ENCODE measurements at places on chromosomes 3 and 15. TPM values are rescaled to one million over a fixed set of nuclear protein-coding genes. Genes with fewer than 3 reads are reported as not detected.

GRCh38 chr3:120780977-120781376 is 38.4 kb downstream of the GTF2E1 start:
- peak; percentile 3 for DNase-seq

SPTBN5 gene
- 3.0 TPM for total RNA-seq

SLC12A1 gene
- total RNA-seq = not detected

RHCG gene
- 0.52 TPM for total RNA-seq

TCF12 gene
- total RNA-seq = 49.4 TPM

GRCh38 chr3:160130071-160130470 is 95.2 kb upstream of the C3orf80 start:
- no peak for DNase-seq

PLS1 gene
- total RNA-seq = 21.8 TPM

PLSCR1 gene
- total RNA-seq = 64.9 TPM

MASP1 gene
- total RNA-seq = not detected

STAC gene
- total RNA-seq = 1.3 TPM

- no peak for DNase-seq
Observed at GRCh38 chr15:51658664-51659063, 22.6 kb upstream of the SCG3 start.

HDDC3 gene
- 13.8 TPM for total RNA-seq

DNA sequence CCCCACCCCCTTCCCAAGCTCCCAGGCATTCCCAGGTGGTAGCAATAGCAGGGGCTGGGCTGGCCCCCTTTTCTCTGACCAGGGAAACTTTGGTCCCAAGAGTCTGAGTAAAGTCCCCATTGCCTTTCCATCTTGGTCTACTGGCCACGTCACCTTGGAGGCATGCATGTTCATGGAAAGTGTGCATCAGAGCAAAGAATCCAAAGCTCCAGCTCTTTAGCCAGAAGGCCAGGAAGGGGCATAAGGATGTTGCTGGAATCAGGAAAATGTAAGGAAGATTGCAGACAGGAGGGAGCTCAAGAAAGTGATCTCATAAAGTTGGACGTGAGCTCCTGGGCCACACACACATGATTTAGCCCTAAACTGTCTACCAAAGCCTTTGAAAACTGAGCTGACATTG is 63.6 kb downstream of the KBTBD12 start:
- no peak for DNase-seq

FBXL22 gene
- total RNA-seq = not detected

ALDH1A2 gene
- 2.1 TPM for total RNA-seq

GRCh38 chr3:160649596-160649995 is 27.4 kb upstream of the ARL14 start:
- no peak for DNase-seq

- no peak for DNase-seq
Observed at GRCh38 chr3:56763233-56763632, 38.5 kb downstream of the ARHGEF3 start.

GRCh38 chr3:101070799-101071121 is 77.5 kb upstream of the ABI3BP start:
- DNase-seq = no peak

RFT1 gene
- total RNA-seq = 19.8 TPM

MUC13 gene
- total RNA-seq = 0.66 TPM

DNA sequence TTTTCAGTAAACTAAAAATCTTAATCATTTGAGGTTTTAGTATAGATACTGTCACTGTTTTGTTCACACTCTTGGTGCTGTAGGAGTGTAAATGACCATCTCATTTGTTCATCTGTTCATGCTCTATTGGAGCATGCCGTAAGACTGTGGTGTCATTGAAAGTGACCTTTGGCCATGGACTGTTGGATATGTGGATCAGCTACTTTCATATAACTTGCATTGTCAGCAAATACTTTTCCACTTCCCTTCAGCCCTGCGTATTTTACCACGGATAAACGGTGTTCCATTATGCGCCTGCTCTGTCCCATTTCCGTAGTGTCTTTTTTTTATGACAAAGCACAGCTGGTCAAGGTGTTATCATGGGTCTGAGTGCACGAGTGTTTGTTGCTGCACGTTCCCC is 32.6 kb upstream of the SENP5 start:
- DNase-seq = no peak

DNA sequence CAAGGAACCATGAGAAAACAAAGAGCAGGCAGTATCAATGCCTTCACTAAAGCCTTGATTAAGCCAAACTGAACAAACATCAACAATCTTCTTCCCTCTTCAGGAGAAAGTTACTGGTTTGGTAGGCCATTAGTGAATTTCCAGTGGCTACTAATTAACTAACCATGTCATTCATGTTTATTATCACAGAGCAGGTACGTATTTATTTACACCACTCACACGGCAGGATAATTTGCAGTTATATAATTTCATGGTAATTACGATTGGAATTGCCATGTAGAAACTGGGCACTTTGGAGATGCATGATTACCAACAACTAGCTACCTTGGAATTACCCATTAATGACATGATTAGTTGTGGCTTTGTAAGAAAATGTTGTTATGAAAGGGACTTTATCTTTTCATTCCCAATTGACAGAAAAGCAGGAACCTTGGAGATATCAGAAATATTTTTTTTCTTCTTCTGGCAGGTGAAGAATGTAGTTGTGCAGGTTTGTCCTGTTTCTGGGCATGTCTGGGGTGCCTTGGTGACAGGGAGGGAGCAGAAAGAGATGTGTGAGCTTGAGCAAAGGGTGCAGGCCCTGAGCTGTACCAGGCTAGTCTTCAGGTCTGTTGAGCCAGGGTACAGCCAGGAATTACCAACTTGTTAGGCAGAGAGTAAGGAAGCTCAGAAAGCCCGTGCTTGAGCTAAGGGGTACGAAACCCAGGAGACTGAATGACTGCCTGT is 310.7 kb downstream of the RORA start:
- DNase-seq = peak; percentile 79

DNA sequence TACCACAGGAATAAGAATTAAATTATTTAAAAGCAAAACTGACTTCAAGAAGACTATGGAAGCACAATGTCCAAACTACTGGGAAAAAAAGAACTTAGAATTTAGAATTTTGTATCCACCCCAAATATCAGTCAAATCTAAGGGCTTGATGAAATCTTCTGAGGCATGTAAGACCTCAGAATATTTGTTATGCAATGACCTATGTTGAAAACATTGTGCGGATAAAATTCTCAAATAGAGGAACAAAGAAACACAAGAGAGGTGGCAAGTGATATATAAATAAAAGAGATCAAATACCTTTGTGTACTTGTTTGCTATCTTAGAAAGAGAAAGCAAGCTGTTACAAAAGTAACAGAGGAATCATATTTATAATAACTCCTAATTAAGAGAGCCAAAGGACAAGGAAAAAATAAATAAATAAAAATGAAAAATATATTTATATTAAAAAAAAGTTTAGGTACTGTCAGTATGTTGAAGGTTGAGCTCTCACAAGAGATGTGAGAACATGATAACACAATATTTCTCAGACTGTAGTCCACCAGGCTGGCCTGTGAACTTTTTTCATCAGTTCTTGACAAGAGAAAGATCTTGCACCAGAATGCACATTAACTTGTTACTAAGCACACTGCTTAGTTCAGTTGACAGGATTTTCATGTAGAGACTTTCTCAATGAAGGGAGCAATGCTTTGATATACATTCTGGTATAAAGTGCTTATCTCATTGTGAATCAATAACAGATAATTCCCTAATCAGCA is 50.0 kb downstream of the CPA3 start:
- no peak for DNase-seq

GRCh38 chr15:59553879-59554735 is 57.5 kb upstream of the GCNT3 start:
- no peak for DNase-seq

CD200 gene
- total RNA-seq = 2.6 TPM

- DNase-seq = no peak
Observed at GRCh38 chr15:93780073-93780472, 451.3 kb upstream of the MCTP2 start.

GRCh38 chr15:24862726-24863521 is 91.9 kb upstream of the SNRPN start:
- DNase-seq = no peak

GRCh38 chr15:92669432-92669831 is 13.9 kb upstream of the FAM174B start:
- no peak for DNase-seq

GRCh38 chr3:6250167-6250566 is 610.7 kb upstream of the GRM7 start:
- no peak for DNase-seq

- DNase-seq = no peak
Observed at GRCh38 chr15:80984856-80985255, 4.8 kb downstream of the MESD start.

IL17RE gene
- 10.9 TPM for total RNA-seq

DNA sequence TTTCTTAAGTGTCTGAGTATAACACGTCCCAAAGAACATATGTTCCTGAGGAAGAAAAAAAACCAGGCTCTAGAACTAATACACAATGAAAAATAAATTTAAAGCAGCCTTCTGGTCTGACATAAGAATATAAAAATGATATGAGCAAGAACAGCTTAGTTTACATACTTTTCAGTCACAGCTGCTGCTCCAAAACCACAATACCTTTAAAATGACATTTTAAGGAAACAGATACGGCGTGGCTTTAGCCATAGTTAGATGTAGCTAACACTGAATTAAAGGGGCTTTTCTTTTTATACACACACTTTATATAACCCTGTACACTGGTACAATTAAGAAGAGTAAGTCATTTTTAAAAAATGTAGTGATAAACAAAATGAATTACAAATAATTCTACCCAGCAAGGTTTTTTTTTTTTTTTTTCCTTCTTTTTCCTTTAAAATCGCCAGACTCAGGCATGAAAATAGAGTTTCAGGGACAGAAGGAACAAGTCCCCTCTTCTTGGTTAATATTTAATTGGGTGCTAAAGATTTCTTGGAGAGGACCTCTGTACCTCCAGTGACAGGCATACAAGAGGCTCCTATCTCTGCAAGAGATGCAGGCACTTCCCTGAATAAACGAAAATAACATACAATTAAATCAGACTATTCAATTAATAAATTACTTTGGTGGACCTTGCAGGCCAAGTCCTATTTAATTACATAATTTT is 265.6 kb downstream of the FOXP1 start:
- no peak for DNase-seq

GPR156 gene
- total RNA-seq = not detected

DNA sequence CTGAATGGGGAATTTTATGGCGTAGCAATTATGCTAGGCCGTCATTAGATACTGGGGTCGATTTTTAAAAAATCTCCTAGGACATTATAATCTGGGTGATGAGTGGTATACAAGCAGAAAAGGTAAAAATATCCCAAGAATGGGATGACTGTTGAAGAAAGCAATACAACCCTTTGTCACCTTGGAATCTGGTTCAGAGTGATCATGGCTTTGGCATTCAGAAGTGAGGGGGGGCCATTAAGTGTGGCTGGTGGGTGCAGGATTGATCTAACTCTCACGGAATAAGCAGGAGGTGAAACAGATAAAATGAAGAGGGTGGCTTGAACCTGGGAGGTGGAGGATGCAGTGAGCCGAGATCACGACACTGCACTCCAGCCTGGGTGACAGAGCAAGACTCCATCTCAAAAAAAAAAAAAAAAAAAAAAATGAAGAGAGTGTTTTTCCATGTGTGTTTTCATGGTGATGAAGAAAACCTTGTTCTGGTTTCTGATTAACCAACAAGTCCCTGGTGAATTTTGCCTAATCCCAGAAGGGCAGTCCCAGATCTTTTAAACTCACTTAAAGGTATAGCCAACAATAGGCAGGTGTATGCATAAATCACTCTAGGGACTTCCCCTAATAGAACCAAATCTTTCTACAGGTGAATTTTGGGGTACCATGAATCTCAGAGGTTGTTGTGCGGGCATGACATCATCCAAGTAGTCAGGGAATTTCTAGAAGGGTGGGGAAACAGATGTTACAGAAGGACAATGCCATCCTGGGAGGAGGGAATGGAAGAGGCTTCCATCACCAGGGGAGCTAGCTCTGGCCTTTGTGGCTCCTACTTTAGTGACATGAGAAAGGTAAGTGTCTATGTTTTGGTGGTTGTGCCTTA is 3.1 kb upstream of the RAD54L2 start:
- DNase-seq = no peak

KLHL6 gene
- total RNA-seq = 1.6 TPM

Measured in body of pancreas (tissue), 4 donors.